CD4-positive, alpha-beta T cell (primary cell): ENCODE measurements at places on chromosomes 3 and 15. TPM values are rescaled to one million over a fixed set of nuclear protein-coding genes. Genes with fewer than 3 reads are reported as not detected.
A peak's percentile ranks its signal among the peaks of the same experiment; 100 is the strongest.

DNA sequence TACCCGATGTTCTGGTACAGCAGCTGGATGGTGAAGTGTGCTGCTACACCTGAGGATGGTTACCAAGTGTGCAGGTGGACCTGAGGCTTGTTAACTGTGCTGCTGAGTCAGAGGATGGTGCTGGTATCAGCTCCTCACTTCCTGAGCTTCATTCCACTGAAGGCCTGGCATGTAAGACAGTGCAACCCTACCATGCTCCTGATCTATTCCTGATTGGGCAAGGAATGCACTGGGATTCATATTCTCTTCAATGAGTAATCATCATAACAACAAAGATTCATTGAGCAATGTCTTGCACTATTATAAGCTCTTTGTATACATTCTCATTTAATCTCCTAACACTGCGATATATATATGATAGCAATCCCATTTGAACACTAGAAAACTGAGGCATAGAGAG is 62.9 kb upstream of the THSD4 start:
- peaks cover 5% of the 10 kb centered on the region for H3K27me3 ChIP-seq
- no peak overlapping the region for H3K4me3 ChIP-seq
- no peaks in the 10 kb centered on the region for H3K36me3 ChIP-seq
- no peak overlapping the region for H3K27ac ChIP-seq
- H3K4me1 ChIP-seq, result no peaks in the 10 kb centered on the region

DNA sequence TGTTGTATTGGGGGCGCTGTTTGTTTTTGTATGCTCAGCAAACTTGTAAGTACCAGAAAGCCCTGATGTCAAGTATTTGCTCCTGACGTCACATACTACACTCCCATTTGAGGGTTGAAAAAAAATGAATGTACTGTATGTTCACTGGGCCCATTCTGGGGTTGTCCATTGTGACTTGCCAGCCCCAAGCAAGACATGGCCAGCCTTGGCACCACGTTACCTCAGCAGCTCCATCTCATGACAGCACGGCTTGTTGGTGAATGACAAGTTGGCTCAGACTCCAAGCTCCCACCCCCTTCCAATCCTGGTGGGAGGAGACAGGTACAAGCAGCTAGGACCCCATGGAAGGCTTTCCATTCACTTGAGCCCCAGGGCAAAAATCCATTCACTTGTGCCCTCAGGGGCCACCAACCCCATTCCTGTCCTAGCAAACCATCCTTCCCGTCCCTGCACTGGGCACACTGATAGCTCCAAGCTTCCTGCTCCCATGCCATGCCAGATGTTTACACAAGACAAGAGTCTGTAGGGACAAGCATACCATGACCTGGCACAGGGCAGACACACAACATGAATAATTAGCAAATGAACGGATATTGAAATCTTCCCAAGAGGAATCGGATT is 1.6 kb downstream of the PHGR1 start:
- H3K27ac ChIP-seq, result no peak overlapping the region
- no peak for DNase-seq
- no peaks in the 10 kb centered on the region for H3K27me3 ChIP-seq

GRCh38 chr15:88401996-88402656 is 65.1 kb downstream of the MRPL46 start:
- no peak overlapping the region for H3K4me3 ChIP-seq
- no peak for DNase-seq
- no peaks in the 10 kb centered on the region for H3K36me3 ChIP-seq
- no peaks in the 10 kb centered on the region for H3K27me3 ChIP-seq
- no peak overlapping the region for H3K27ac ChIP-seq

DNA sequence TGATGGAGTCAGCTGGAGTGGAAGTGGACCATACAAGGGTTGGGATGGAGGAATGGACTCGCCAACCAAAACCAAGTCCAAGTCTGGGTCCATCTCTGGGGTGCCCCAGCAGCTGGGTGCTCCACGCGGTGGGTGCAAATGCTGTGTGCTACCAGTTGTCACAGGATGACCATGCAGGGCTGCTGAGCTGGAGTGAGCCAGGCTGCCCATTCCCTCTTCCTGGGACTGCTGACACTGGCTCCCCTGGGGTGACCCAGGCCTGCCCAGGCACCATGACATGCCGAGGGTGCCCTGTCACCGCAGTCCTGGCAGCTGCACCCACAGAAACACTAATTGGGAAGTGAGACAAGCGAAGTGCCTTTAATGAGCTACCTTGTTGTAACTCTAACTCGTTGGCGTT is 140.2 kb downstream of the TPRA1 start:
- no peak overlapping the region for H3K27ac ChIP-seq
- no peaks in the 10 kb centered on the region for H3K36me3 ChIP-seq
- peaks cover 9% of the 10 kb centered on the region for H3K27me3 ChIP-seq
- no peak overlapping the region for H3K4me3 ChIP-seq
- no peak for DNase-seq

DNA sequence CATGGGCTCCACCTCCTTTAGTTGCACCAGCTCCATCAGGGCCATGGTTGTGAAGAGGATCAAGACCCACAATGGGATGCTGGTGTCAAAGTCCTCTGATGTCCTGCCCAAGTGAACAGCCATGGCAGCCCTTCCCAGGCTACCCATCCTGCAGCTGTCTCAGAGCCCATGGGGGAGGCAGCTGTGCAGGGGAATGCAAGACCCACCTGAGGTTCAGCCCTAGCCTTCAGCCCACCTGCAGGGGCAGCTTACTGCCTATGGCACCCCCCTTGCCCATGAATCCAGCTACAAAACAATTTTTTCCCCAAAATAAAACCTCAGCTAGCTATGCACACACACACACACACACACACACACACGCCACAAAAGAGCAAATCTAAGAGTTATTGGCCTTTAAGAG is 48.2 kb upstream of the POU1F1 start:
- H3K4me3 ChIP-seq, result no peak overlapping the region
- H3K4me1 ChIP-seq, result no peaks in the 10 kb centered on the region
- no peaks in the 10 kb centered on the region for H3K27me3 ChIP-seq
- DNase-seq, result no peak
- H3K36me3 ChIP-seq, result no peaks in the 10 kb centered on the region
- H3K27ac ChIP-seq, result no peak overlapping the region

- H3K27ac ChIP-seq, result no peak overlapping the region
- H3K36me3 ChIP-seq, result no peaks in the 10 kb centered on the region
Measured at GRCh38 chr15:34650177-34650576, 66.7 kb upstream of the GOLGA8B start.

- H3K36me3 ChIP-seq, result no peaks in the 10 kb centered on the region
- no peaks in the 10 kb centered on the region for H3K27me3 ChIP-seq
- H3K4me3 ChIP-seq, result no peak overlapping the region
- H3K27ac ChIP-seq, result no peak overlapping the region
- H3K4me1 ChIP-seq, result no peaks in the 10 kb centered on the region
Measured at GRCh38 chr3:73586190-73586589, 38.6 kb downstream of the PDZRN3 start.

- DNase-seq, result no peak
- H3K27me3 ChIP-seq, result no peaks in the 10 kb centered on the region
- no peaks in the 10 kb centered on the region for H3K36me3 ChIP-seq
- H3K27ac ChIP-seq, result no peak overlapping the region
- H3K4me1 ChIP-seq, result no peaks in the 10 kb centered on the region
- no peak overlapping the region for H3K4me3 ChIP-seq
Measured at GRCh38 chr3:79835701-79836100, 67.9 kb upstream of the ROBO1 start.

DNA sequence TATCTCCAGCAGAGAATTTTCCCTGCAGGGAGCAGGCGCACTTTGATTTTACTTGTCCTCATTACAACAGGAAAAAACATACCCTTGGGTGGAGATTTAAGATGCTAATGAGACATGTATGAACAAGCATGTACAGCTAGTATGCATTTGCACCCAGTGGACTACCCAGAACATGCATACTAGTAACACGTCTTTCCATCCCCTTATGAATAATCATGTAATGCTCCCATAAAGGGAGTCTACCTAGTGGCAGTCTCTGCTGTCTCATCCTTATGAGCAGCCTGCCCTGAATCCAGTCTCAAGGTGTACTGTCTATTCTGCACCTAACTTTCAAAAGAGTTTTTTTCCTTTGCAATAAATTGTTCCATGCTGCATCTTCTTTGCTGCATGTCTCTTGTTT is 1222.0 kb downstream of the ROBO1 start:
- no peaks in the 10 kb centered on the region for H3K27me3 ChIP-seq
- H3K4me1 ChIP-seq, result no peaks in the 10 kb centered on the region
- H3K4me3 ChIP-seq, result no peak overlapping the region
- no peak overlapping the region for H3K27ac ChIP-seq
- DNase-seq, result no peak

DNA sequence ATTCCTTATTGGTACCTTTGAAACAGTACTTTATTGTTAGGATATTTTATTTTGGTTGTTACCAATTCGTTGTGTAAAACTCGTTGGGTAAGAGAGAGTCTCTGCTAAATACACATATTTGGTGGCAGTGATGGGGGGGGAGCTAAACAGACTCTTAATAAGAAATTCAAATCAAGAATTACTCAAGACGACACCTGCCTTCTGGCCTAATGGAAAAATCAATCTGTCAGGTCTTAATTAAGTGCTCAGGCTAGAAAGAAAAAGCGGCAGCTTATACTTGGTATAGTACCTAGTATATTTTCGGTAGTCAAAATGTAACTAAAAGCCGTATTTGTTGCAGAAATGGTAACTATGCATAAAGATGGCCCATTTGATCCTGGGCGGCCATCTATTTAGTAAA is 18.2 kb downstream of the FOXP1 start:
- no peak overlapping the region for H3K4me3 ChIP-seq
- H3K36me3 ChIP-seq, result no peaks in the 10 kb centered on the region
- DNase-seq, result no peak
- H3K4me1 ChIP-seq, result no peaks in the 10 kb centered on the region
- no peaks in the 10 kb centered on the region for H3K27me3 ChIP-seq
- no peak overlapping the region for H3K27ac ChIP-seq

- H3K27ac ChIP-seq, result no peak overlapping the region
- no peaks in the 10 kb centered on the region for H3K27me3 ChIP-seq
- H3K36me3 ChIP-seq, result no peaks in the 10 kb centered on the region
Measured at GRCh38 chr15:80155001-80155377, 2.2 kb downstream of the FAH start.

DNA sequence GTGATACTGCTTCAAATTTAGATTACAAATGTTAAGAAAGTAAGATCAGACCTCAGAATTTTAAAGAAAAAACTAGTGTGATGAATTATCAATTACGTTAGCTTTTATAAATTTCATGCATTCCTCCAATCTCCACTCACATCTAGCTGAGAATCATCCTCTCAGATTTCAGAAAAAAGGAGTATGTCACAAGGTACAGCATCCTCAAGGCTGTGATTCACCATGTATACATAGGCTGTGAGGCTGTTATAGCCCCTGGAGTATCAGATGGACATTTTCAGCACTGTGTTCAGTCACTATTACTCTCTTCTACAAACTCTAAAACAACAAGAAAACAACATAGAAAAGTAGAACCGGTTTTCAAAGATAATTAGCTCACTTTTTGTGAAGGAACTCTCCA is 214.4 kb downstream of the PCCB start:
- H3K4me1 ChIP-seq, result no peaks in the 10 kb centered on the region
- H3K27me3 ChIP-seq, result no peaks in the 10 kb centered on the region

GRCh38 chr15:90291679-90292356 is 26.3 kb downstream of the NGRN start:
- H3K27ac ChIP-seq, result no peak overlapping the region
- peaks cover 13% of the 10 kb centered on the region for H3K4me1 ChIP-seq
- no peaks in the 10 kb centered on the region for H3K36me3 ChIP-seq

- H3K4me3 ChIP-seq, result no peak overlapping the region
- H3K27ac ChIP-seq, result no peak overlapping the region
- H3K27me3 ChIP-seq, result no peaks in the 10 kb centered on the region
- DNase-seq, result no peak
- no peaks in the 10 kb centered on the region for H3K4me1 ChIP-seq
Measured at GRCh38 chr3:35120026-35120425, 519.3 kb upstream of the ARPP21 start.

DNA sequence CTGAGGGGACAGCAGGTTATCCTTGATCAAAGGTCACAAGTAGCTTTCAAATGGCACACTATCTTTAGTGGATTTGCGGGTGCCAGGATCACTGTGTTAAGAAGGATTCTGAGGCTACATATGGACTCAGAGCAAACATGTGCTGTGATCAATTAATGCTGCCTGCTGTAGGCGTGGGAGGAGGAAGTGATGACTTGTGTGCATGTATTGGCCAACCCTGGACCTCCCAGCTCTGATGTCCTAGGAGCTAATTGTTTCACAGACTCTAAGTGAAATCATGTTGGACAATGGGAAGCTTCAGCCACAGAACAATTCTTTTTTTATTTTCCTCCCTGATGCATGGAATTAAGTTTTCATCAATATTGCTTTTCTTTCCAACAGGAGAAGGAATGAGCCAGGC is 24.4 kb downstream of the FAH start:
- H3K4me3 ChIP-seq, result no peak overlapping the region
- no peaks in the 10 kb centered on the region for H3K4me1 ChIP-seq
- H3K27ac ChIP-seq, result no peak overlapping the region
- peaks cover 10% of the 10 kb centered on the region for H3K36me3 ChIP-seq
- DNase-seq, result no peak
- H3K27me3 ChIP-seq, result no peaks in the 10 kb centered on the region

GRCh38 chr15:33200903-33201302 is 6.4 kb upstream of the FMN1 start:
- no peaks in the 10 kb centered on the region for H3K27me3 ChIP-seq
- no peaks in the 10 kb centered on the region for H3K36me3 ChIP-seq
- H3K27ac ChIP-seq, result no peak overlapping the region
- H3K4me1 ChIP-seq, result peaks cover 8% of the 10 kb centered on the region
- no peak overlapping the region for H3K4me3 ChIP-seq

- H3K4me3 ChIP-seq, result no peak overlapping the region
- H3K36me3 ChIP-seq, result peaks cover 6% of the 10 kb centered on the region
- no peaks in the 10 kb centered on the region for H3K27me3 ChIP-seq
- H3K4me1 ChIP-seq, result peaks cover 6% of the 10 kb centered on the region
- DNase-seq, result no peak
- no peak overlapping the region for H3K27ac ChIP-seq
Measured at GRCh38 chr3:138300647-138301046, 29.0 kb downstream of the NME9 start.

DNA sequence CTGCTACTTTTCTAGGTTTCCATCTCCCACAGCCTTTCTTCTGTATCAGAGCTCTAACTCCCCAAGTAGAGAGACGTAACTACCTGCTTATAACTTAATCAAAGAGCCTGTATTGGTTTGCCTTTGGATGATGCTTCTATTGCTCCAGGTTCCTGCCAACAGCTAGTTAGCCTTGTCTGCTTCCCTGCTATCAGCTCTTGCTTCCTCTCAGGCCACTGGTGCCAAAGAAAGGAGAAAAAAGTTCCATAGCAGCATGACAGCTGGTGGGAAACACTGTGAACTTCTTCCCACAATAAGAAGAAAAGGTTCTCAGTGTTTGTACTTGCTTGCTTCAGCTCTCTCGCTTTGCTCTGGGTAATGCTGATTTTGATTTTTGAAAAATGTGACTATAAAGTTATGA is 206.6 kb downstream of the GBE1 start:
- no peak overlapping the region for H3K4me3 ChIP-seq

GRCh38 chr15:57527382-57528091 is 64.2 kb upstream of the MYZAP start:
- DNase-seq, result peak; percentile 38
- H3K27me3 ChIP-seq, result peaks cover 5% of the 10 kb centered on the region
- no peaks in the 10 kb centered on the region for H3K4me1 ChIP-seq
- no peak overlapping the region for H3K4me3 ChIP-seq
- no peaks in the 10 kb centered on the region for H3K36me3 ChIP-seq

GRCh38 chr3:35932995-35933394 is 293.7 kb downstream of the ARPP21 start:
- H3K27me3 ChIP-seq, result no peaks in the 10 kb centered on the region
- H3K36me3 ChIP-seq, result no peaks in the 10 kb centered on the region
- no peak overlapping the region for H3K4me3 ChIP-seq
- no peaks in the 10 kb centered on the region for H3K4me1 ChIP-seq

Gene FBXO45
- total RNA-seq, result 6.0 TPM

Gene RETNLB
- not detected for total RNA-seq

Gene SLC12A1
- total RNA-seq, result not detected

Gene C2CD4B
- 0.20 TPM for total RNA-seq

Gene SCG3
- total RNA-seq, result not detected

Gene PTH1R
- not detected for total RNA-seq

Gene SH2D7
- total RNA-seq, result not detected

Gene CAPN3
- total RNA-seq, result 8.2 TPM
